ENCODE measurements at places on chromosomes 5 and 9. TPM values are rescaled to one million over a fixed set of nuclear protein-coding genes. Genes with fewer than 3 reads are reported as not detected.

RLN2 gene
- 4.3 TPM for total RNA-seq

SMIM23 gene
- total RNA-seq, result not detected

ITGA2 gene
- total RNA-seq, result 5.5 TPM

AP3B1 gene
- 46.3 TPM for total RNA-seq

GFM2 gene
- 31.6 TPM for total RNA-seq

DAPK1 gene
- total RNA-seq, result 129 TPM

C5orf63 gene
- total RNA-seq, result 3.4 TPM

GRIN1 gene
- total RNA-seq, result 6.6 TPM

ANKRD34B gene
- 3.6 TPM for total RNA-seq

TMEM174 gene
- not detected for total RNA-seq

RARS1 gene
- 98.8 TPM for total RNA-seq

TAF1L gene
- total RNA-seq, result 0.02 TPM

NIPBL gene
- 45.8 TPM for total RNA-seq

PDE6A gene
- total RNA-seq, result not detected

ROR2 gene
- 19.8 TPM for total RNA-seq

MLANA gene
- total RNA-seq, result not detected

PCDHA1 gene
- 2.7 TPM for total RNA-seq

MARVELD2 gene
- 34.7 TPM for total RNA-seq

FOXD1 gene
- total RNA-seq, result 7.9 TPM

RGS7BP gene
- 1.7 TPM for total RNA-seq

IL5 gene
- not detected for total RNA-seq

PDLIM4 gene
- 10.6 TPM for total RNA-seq

TAF11L10 gene
- not detected for total RNA-seq

C9orf50 gene
- total RNA-seq, result 0.11 TPM

JAKMIP2 gene
- 11.8 TPM for total RNA-seq

PCDHGA4 gene
- total RNA-seq, result 3.9 TPM

SLCO6A1 gene
- total RNA-seq, result 0.42 TPM

DBH gene
- total RNA-seq, result 0.24 TPM

TMC1 gene
- 0.31 TPM for total RNA-seq

DNAJB5 gene
- 28.6 TPM for total RNA-seq

TAS2R1 gene
- total RNA-seq, result not detected

LHX2 gene
- 0.50 TPM for total RNA-seq

MORN5 gene
- not detected for total RNA-seq

IRX2 gene
- 63.2 TPM for total RNA-seq

C8G gene
- 0.85 TPM for total RNA-seq

ENTREP1 gene
- total RNA-seq, result 21.1 TPM

TEX48 gene
- total RNA-seq, result not detected

CBY3 gene
- total RNA-seq, result 0.37 TPM

ZNF622 gene
- total RNA-seq, result 29.2 TPM

RAD17 gene
- total RNA-seq, result 32.6 TPM

UBLCP1 gene
- 31.0 TPM for total RNA-seq

Measured in WTC11 (cell line).